Kidney (tissue), 22 donors: ENCODE measurements at places on chromosomes 11 and 22. TPM values are rescaled to one million over a fixed set of nuclear protein-coding genes. Genes with fewer than 3 reads are reported as not detected.

- DNase-seq = no peak
- H3K27ac ChIP-seq = no peak overlapping the region
- H3K4me1 ChIP-seq = no peaks in the 10 kb centered on the region
- no peaks in the 10 kb centered on the region for H3K36me3 ChIP-seq
Measured at GRCh38 chr11:60769273-60769672, 12.6 kb downstream of the MS4A15 start.

GRCh38 chr11:128924104-128924503 is 18.6 kb downstream of the TP53AIP1 start:
- H3K4me1 ChIP-seq = no peaks in the 10 kb centered on the region
- no peaks in the 10 kb centered on the region for H3K27me3 ChIP-seq
- H3K4me3 ChIP-seq = no peak overlapping the region
- no peaks in the 10 kb centered on the region for H3K36me3 ChIP-seq

- no peak for DNase-seq
- H3K4me3 ChIP-seq = no peak overlapping the region
- H3K4me1 ChIP-seq = no peaks in the 10 kb centered on the region
- H3K27me3 ChIP-seq = no peaks in the 10 kb centered on the region
- H3K36me3 ChIP-seq = no peaks in the 10 kb centered on the region
Measured at GRCh38 chr22:46676479-46676878, 56.3 kb downstream of the GRAMD4 start.

DNA sequence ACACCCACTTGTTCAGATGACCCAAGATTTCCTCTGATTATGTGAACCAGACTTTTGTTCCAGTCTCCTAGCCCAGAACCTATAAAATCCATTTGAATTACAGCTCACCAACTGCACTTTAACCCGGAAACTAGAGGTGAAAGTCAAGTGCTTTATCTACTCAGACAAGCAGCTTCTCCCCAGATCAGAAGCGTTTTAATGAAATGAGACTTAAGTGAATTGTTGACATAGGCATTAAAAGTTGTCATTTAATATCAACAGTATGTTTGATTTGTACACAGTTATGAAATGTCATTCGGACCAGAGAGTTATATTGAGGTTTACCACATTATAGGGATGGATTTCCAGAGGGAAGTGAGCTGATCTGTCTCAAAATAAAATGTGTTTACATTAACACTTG is 52.0 kb downstream of the CADM1 start:
- H3K4me3 ChIP-seq = no peak overlapping the region
- H3K36me3 ChIP-seq = no peaks in the 10 kb centered on the region
- DNase-seq = peak; percentile 76
- no peaks in the 10 kb centered on the region for H3K4me1 ChIP-seq

DNA sequence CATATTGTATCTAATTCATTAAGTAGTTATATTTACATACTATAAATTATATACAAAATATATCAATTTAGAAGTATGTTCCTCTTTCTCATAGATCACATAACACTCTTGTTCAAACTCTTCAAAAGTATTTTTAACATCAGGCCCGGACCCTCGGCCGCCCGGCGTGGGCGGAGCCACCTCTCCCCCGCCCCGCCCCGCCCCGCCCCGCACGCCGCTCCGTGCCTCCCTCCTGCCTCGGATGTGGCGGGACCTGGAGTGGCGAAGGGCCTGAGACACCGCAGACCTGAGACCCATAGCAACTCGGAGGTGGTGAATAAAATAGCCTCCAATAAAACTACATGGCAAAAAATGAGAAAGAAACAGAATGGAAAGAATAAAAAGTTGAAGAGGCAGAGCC is 105.9 kb upstream of the BDNF start:
- no peaks in the 10 kb centered on the region for H3K27me3 ChIP-seq
- no peak for DNase-seq
- H3K4me1 ChIP-seq = no peaks in the 10 kb centered on the region
- H3K4me3 ChIP-seq = no peak overlapping the region

- H3K4me3 ChIP-seq = no peak overlapping the region
- H3K4me1 ChIP-seq = no peaks in the 10 kb centered on the region
- DNase-seq = no peak
- no peak overlapping the region for H3K27ac ChIP-seq
- no peaks in the 10 kb centered on the region for H3K27me3 ChIP-seq
Measured at GRCh38 chr11:83951521-83951920, 665.4 kb upstream of the CCDC90B start.

GRCh38 chr11:114151631-114152030 is 92.1 kb downstream of the ZBTB16 start:
- no peak for DNase-seq
- no peaks in the 10 kb centered on the region for H3K4me1 ChIP-seq
- no peak overlapping the region for H3K4me3 ChIP-seq
- no peaks in the 10 kb centered on the region for H3K36me3 ChIP-seq
- H3K27me3 ChIP-seq = no peaks in the 10 kb centered on the region
- H3K27ac ChIP-seq = no peak overlapping the region

DNA sequence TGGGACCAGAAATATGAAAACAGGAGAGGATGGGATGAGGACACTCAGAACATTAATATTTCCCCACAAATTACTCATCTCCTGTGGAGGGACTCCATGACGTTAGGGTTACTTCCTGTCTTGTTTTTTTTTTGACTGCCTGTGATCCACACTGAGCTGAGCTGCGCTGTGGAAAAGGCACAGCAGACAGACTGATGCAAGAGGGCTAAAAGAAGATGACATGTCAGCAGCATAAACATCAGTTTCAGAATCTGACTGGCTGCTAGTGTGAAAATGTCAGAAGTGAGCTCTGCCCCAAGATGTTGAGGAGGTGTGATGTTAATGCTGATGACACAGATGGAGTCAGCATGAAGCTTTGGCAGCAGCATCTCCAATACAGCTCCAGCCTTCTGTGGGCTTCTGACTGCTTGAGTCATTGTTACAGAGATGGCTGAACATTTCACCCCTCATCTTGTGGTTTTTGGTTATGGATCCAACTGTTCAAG is 286.8 kb downstream of the BLID start:
- no peaks in the 10 kb centered on the region for H3K36me3 ChIP-seq
- H3K27me3 ChIP-seq = no peaks in the 10 kb centered on the region
- no peak overlapping the region for H3K4me3 ChIP-seq
- H3K4me1 ChIP-seq = no peaks in the 10 kb centered on the region
- H3K27ac ChIP-seq = no peak overlapping the region
- no peak for DNase-seq

DNA sequence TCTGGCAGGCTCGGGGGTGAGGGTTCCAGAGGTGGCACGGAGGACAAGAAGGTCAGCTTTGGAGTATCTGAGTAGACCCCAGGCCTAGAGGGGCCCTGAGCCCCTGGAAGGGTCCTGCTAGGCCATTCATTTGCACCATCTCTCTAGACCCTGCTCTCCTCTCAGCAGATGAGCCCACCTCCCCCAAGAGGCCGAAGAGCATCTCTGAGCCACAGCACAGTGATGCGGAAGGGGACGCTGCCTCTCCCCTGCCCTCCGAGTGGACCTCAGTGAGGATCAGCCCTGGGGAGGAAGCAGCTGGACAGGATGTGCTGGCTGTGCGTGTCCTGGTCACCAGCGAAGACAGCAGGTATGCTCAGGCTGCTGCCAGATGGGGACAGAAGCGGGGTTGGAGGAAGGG is 101.6 kb upstream of the PARVA start:
- no peaks in the 10 kb centered on the region for H3K27me3 ChIP-seq
- no peaks in the 10 kb centered on the region for H3K36me3 ChIP-seq
- H3K4me1 ChIP-seq = no peaks in the 10 kb centered on the region
- no peak for DNase-seq
- H3K27ac ChIP-seq = no peak overlapping the region

GRCh38 chr22:30969532-30970355 is 679 bp downstream of the TUG1 start:
- no peaks in the 10 kb centered on the region for H3K27me3 ChIP-seq
- H3K4me1 ChIP-seq = no peaks in the 10 kb centered on the region
- H3K4me3 ChIP-seq = peak overlapping the region; percentile 90
- peaks cover 34% of the 10 kb centered on the region for H3K36me3 ChIP-seq
- DNase-seq = peak; percentile 78
- H3K27ac ChIP-seq = peak overlapping the region; percentile 85

GRCh38 chr11:11449327-11449726 is 96.3 kb upstream of the CSNK2A3 start:
- peaks cover 11% of the 10 kb centered on the region for H3K4me1 ChIP-seq
- no peak overlapping the region for H3K4me3 ChIP-seq
- H3K27me3 ChIP-seq = no peaks in the 10 kb centered on the region
- DNase-seq = no peak
- no peaks in the 10 kb centered on the region for H3K36me3 ChIP-seq

GRCh38 chr22:17322511-17322910 is 46.7 kb upstream of the CECR2 start:
- no peak overlapping the region for H3K4me3 ChIP-seq
- H3K27ac ChIP-seq = no peak overlapping the region
- DNase-seq = no peak
- H3K27me3 ChIP-seq = no peaks in the 10 kb centered on the region
- H3K4me1 ChIP-seq = no peaks in the 10 kb centered on the region

- H3K36me3 ChIP-seq = no peaks in the 10 kb centered on the region
- H3K4me3 ChIP-seq = no peak overlapping the region
- H3K27ac ChIP-seq = peak overlapping the region; percentile 43
- peak; percentile 19 for DNase-seq
Measured at GRCh38 chr22:32723643-32724042, 77.9 kb upstream of the TIMP3 start.

- H3K4me1 ChIP-seq = no peaks in the 10 kb centered on the region
- no peaks in the 10 kb centered on the region for H3K27me3 ChIP-seq
- DNase-seq = no peak
- no peak overlapping the region for H3K4me3 ChIP-seq
- H3K36me3 ChIP-seq = no peaks in the 10 kb centered on the region
Measured at GRCh38 chr11:17401841-17402240, 13.4 kb upstream of the KCNJ11 start.

- H3K27me3 ChIP-seq = peaks cover 2% of the 10 kb centered on the region
- no peaks in the 10 kb centered on the region for H3K4me1 ChIP-seq
- H3K36me3 ChIP-seq = no peaks in the 10 kb centered on the region
Measured at GRCh38 chr22:39627208-39627607, 56.7 kb downstream of the CACNA1I start.

Gene SYT9
- total RNA-seq = 1.5 TPM

Gene CRYBB3
- total RNA-seq = not detected

Gene VPREB3
- total RNA-seq = 1.0 TPM

Gene SLC22A12
- total RNA-seq = 5.3 TPM

Gene RHOD
- total RNA-seq = 20.9 TPM

Gene TENM4
- total RNA-seq = 31.0 TPM

Gene HEPN1
- not detected for total RNA-seq

Gene OR5P2
- 0.25 TPM for total RNA-seq

Gene SYTL2
- total RNA-seq = 187 TPM

Gene POU2AF1
- 18.5 TPM for total RNA-seq
